ENCODE measurements at places on chromosomes 2 and 18. TPM values are rescaled to one million over a fixed set of nuclear protein-coding genes. Genes with fewer than 3 reads are reported as not detected.
A peak's percentile ranks its signal among the peaks of the same experiment; 100 is the strongest.

ABHD3 gene
- total RNA-seq = 4.3 TPM

LIMS4 gene
- 20.8 TPM for total RNA-seq

MOCOS gene
- 0.13 TPM for total RNA-seq

DNA sequence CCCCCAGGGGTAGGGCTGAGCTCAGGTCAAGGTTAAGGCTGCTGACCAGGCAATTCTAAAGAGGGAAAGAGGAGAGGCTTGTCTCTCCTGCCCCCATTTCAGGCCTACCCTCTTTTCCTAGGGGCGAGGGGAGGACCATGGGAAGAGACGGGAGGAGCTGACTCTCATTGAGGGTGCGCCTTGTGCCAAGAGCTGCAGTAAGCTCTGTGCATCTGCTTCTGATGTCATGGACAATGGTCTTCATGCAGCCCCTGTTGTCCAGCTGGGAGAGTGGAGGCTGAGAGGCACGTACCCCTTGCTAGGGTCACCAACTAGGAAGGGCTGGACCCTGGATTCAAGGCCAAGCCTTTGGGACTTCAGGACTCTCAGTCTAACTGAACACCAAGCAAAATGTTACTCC is 45.2 kb downstream of the PTGR3 start:
- no peak for DNase-seq

DNA sequence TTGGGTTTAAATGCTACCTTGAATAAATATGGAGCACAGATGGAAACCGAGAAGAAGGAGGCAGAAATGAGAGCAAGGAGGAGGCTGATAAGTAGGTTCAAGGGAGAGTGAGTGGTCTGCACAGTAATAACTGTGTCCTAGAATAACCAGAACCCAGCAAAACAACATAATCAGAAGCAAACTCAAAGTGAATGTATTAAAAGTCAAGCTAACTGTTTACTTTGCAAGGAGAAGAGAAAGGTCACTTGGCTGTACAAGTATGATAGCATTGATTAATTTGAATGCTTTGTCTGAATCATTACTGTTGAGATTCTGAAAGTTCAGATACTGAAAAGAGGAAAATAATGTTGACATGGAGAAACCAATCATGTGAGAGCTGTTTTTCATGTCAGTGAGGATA is 258.8 kb downstream of the PLCL1 start:
- DNase-seq = no peak

GRCh38 chr2:150207979-150208378 is 279.5 kb downstream of the RND3 start:
- DNase-seq = no peak

DNA sequence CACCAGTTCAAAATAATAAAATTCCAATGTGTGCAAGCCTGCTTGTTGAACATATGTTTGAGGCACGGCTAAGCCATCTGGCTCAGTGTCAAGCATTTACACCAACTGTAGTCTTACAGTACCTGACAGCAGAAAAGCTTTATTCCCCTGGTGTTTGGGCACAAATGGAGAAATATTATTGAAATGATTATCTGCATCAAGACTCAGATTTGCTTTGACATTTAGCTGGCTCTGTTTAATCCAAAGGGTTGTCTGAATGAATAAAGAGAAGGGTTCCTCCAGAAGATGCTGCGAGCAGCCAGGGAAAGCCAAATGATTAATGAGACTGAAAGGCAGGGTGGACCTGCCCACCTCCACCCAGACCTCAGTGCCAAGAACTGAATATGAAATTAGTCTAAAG is 393.2 kb upstream of the GALNT5 start:
- no peak for DNase-seq

GRCh38 chr2:165293440-165294420 is 54.5 kb downstream of the SCN2A start:
- peak; percentile 71 for DNase-seq

DNA sequence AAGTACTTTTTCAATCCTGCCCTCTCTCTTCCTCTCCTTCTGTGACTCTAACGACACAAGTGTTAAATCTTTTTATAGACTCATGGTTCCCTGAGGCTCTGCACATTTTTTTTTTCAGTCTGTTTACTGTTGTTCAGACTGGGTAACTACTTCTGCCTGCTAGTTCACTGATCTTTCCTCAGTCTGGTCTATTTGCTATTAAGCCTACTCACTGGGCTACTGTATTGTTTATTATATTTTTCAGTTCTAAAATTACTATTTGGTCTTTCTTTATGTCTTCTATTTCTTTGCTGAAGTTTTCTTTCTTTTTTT is 21.3 kb downstream of the PPP3R1 start:
- peak; percentile 25 for DNase-seq

DNA sequence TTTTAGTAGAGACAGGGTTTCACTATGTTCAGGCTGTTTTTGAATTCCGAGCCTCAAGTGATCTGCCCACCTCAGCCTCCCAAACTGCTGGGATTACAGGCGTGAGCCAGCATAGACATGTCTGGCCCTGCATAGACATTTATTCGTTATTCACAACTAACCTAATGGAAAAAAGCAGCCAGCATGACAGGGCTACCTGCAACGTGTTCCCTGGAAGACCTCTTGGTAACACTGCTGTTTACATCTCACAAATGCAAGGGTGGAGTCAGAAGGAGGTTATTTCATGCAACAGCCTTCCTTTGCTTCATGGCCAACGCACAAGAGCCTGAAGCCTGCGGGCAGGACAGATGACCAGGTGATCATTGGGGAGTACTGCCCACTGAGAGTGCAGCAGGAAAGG is 9.2 kb downstream of the SERPINE2 start:
- no peak for DNase-seq

DNA sequence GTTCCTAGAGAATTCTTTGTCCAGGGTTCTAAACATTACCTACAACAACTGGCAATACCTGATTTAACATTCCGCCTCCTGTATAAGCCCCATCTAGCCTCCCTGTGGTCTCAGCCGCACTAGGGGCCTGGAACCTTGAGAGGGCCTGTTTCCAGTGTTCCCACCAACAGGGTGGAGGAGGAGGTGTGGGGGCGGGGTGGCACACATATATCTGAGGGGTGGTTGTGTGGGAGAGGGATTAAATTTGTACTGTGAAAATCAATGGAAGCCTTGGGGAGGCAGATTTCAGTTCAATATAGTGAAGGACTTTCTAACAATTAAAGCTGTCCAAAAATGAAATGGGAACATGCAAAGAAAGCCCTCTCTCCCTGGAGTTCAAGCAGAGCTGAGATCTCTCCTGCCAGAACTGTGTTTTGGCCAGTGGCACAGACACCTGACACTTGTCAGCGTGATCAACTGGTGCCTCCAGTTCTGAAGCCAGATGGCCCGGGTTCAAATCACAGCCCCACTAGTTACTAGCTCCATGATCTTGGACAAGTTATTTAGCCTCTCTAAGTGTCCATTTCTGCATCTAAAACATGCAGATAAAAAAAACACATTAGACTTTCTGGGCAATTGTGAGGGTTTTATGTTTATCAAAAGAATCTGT is 17.0 kb upstream of the FZD7 start:
- no peak for DNase-seq

Measured in dermis microvascular lymphatic vessel endothelial cell (primary cell).